Glomerular endothelial cell (primary cell): ENCODE measurements at places on chromosomes 12 and 14. TPM values are rescaled to one million over a fixed set of nuclear protein-coding genes. Genes with fewer than 3 reads are reported as not detected.

Gene KRT85
- not detected in 2 replicates for total RNA-seq

Gene LYZ
- not detected in 2 replicates for total RNA-seq

Gene FOXA1
- 0.44 and 3.3 TPM in 2 replicates for total RNA-seq

Gene NFATC4
- total RNA-seq = 24.3 and 42.5 TPM in 2 replicates

Gene SIX6
- total RNA-seq = not detected in 2 replicates

Gene TPPP2
- not detected in 2 replicates for total RNA-seq

Gene SCNN1A
- total RNA-seq = 0.24 TPM in 1 of 2 replicates, not detected in the other

Gene SYCP3
- total RNA-seq = 2.0 TPM in 1 of 2 replicates, not detected in the other

Gene PLCZ1
- not detected in 2 replicates for total RNA-seq

Gene LMO3
- not detected in 2 replicates for total RNA-seq
